ENCODE measurements at places on chromosomes 13 and 19.

GRCh38 chr13:73268306-73268705 is 209.5 kb downstream of the KLF5 start:
- DNase-seq: no peak

DNA sequence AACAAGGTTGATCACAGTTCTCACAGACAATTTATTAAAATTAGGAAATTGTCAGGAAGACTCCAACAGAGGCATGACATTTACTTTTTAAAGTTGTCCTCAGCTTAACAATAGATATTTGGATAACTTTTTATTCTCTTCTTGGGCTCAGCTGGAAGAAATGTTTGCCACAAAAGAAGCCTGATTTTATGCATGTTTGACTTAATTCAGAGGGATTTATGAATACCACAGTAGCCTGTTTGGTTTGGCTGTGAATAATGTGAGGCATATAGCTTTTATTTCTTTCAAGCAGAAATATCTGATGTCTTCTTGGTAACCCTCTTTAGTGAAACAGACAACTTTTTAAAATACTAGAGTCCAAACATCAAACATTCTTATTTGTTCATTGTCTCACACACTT is 1464.5 kb upstream of the SLC10A2 start:
- no peak for DNase-seq

DNA sequence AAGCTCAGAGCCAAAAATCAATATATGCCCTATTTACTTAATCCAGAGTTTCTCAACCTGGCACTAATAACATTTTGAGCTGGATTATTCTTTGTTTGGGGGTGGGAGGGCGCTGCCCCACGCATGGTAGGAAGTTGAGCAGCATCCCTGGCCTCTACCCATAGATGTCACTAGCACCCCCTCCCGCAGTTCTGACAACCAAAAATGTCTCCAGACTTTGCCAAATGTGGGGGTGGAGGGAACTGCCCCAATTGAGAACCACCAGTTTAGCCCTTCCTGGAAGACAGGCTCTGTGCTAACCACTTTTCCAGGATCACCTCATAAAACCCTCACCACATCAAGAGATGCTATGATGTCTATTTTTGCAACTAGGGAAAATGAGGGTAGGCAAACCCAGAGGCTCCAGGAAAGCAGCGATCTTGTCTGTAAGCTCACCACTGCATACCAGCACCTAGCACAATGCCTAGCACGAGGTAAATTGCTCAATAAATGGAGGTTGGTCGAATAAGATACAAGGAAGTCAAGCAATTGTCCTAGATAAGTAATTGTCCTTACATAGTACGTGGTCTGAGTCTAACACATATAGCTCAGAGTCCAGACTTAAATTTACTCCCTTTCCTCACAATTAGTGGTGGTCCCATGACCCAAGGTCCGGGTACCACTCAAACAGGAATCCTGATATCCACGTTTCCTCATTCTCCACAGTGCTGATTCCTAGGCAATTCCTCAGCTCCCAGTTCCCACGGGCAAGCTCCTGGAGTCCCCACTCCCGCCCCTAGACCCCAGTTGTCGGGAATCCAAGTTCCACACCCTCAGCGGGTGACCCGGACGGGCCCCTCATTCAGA is 892 bp downstream of the TRIR start:
- DNase-seq: peak; percentile 12

DNA sequence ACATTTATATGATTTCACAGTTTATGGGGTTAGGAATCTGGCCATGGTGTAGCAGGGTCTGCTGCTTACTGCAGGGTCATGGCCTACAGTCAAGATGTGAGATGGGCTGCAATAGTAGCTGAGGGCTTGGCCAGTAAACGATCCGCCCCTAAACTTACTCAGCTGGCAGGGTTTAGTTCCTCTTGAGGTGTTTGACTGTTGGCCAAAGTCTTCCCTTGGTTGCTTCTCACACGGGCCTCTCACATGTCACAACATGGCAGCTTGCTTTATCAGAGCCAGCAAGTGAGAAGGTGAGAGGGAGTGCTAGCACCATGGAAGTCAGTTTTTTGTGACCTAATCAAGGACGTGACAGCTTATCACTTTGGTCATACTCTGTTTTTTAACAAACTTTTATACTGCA is 77.1 kb downstream of the DNAJC3 start:
- no peak for DNase-seq

- no peak for DNase-seq
Measured at GRCh38 chr13:29903996-29904395, 53.6 kb upstream of the UBL3 start.

DNA sequence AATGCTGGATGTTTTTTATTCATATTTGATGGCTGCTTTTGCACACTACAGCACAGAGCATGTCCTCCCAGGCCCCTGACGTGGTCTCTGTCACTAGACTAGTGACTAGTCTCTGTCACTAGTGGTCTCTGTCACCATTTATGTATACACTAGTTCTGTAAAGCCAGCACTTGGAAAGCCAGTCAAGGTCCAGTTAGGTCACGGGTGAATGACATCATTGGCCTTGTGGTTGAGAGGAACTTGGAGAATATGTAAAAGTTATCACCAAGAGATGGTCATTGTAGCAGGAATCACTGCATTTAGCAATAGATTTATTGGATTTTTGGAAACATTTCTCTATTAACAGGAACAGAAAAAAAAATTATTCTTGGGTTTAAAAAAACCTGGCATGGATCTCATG is 72.9 kb downstream of the SHISA2 start:
- DNase-seq: no peak

DNA sequence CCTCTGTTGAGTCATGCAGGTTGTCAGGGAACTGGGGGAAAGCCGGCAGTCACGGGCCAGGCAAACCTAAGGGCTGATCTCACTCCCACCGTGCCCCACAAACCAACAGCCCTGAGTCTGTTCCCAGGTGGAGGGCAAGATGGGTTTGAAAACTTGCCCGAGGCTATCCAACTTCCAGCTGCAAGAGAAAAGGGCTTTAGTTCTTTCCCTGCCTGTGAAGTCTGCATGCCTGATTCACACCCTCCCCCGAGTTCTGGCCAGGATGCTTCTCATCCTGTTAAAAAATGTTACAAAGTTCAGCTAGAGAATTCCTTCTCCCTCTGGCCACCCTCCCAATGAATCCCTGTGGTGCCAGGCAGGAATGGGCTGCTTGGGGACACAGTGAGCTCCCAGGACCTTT is 33.1 kb downstream of the MYO16 start:
- DNase-seq: no peak

- DNase-seq: no peak
Measured at GRCh38 chr13:42653679-42654078, 79.7 kb downstream of the TNFSF11 start.

- no peak for DNase-seq
Measured at GRCh38 chr19:18149596-18149975, 3.4 kb upstream of the PIK3R2 start.

DNA sequence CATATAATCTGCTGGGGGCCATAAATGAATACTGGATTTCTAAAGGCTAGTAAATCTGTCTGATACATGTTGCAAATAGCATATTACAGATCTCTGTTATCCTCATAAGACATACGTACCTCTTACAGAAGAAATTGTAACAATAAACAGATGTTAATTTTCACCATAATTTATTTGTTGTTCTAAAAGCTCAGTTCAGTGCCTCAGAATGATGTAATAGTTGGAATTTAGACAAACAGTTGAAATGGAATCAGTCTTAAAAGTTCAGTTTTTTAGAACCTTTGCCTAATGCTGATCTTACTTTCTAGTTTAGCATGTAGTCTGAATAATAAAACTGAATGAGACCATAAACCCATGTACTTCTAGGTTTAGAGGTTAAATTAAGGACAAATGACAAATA is 43.1 kb downstream of the B3GLCT start:
- no peak for DNase-seq

DNA sequence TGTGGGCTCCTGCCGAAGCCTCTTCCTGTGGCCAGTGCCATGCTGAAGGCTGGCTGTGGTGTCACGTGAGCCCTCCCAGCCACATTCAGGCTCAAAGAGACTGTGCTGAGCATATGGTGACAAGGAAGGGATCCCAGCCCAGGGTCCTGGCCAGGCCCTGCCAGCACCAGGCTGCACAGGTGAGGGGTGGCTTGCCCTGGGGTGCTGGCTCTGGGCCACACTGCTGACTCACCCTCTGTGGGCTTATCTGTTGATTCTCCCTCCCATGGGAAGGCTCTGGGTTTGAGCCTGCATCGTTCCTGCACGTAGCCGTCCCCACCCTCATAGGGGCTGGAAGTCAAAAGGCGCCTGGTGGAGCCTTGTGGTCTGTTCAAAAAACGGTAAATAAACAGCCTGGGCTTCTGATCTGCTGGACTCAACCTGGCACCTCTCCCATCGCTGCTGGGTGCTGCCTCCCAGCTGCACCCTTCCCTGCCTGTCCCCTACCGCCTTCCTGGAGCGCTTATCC is 31.1 kb downstream of the DNM2 start:
- DNase-seq: peak; percentile 78

- DNase-seq: no peak
Measured at GRCh38 chr19:48258350-48258749, 2.6 kb upstream of the CARD8 start.

DNA sequence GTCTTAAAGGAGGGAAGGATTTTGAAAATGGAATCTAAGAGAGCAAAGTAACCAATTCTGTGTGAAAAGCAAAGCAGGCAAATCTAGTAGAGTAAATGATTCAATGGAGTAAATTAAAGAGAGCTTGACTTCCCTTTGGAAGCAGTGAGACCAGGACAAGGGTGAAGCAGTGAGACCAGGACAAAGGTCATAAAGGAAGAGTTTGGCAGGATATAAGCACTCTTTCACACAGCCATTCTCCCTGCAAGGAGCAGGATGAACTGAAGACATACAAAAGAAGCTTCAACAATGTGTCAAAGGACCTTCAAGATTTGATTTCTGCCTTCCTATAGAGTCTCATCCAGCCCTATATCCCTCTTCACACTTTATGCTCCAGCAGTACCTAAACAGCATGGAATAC is 123.8 kb downstream of the ENOX1 start:
- no peak for DNase-seq

- DNase-seq: no peak
Measured at GRCh38 chr13:23512762-23513395, 57.3 kb upstream of the TNFRSF19 start.

DNA sequence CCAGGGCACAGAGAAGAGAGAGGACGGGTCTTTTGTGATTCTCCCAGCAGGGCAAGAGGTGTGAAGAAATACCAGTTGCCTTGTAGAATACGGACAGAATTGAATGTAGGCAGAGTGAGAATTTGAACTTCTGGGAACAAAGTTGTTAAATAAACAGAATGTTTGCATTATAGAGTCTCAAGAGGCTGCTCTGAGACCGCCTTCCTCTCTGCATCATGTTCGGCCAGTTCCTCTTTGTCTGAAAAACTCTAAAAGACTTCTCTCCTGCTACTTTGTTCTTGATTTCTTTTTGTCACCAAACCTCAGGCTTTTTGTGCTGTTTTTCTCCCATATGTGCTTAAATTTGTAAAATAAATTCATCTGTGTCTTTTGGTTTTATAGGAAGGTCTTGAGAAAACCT is 256.4 kb downstream of the DLEU7 start:
- DNase-seq: no peak

GRCh38 chr13:51689663-51689996 is 105.4 kb downstream of the WDFY2 start:
- DNase-seq: no peak

- DNase-seq: no peak
Measured at GRCh38 chr19:56217039-56217949, 15.2 kb downstream of the ZSCAN5C start.

DNA sequence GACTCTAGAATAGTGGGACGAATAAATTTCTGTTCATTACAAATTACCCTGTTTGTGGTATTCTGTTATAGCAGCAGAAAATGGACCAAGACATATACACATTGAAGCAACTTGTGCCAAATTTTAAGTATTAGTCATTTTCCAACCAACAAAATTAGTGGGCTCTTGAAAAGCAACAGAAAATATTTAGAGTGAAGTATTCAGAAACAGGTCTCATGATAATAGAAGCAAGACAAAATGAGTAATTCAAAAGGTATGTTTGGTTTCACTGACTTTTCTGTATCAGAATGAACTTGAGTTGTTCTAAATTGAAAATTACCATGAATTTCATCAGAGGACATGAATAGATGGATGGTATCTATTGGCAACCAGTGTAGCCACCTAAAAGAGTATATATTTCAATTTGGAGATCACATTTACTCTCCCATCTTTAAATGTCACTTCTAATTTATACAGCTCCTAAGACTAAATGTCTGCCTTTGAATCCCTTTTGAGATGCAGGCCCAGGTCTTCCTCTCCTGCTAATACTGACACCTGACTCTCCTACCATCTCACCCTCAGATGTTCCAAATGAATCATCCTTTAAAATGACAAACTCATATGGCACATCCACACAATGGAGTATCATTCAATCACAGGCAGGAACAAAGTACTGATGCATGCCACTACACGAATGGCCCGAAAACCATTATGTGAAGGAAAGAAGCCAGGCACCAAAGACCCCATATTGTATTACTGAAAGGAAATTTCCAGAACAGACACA is 40.7 kb upstream of the DOCK9 start:
- DNase-seq: no peak
